ENCODE measurements at places on chromosomes 2 and 18. TPM values are rescaled to one million over a fixed set of nuclear protein-coding genes. Genes with fewer than 3 reads are reported as not detected.

DNA sequence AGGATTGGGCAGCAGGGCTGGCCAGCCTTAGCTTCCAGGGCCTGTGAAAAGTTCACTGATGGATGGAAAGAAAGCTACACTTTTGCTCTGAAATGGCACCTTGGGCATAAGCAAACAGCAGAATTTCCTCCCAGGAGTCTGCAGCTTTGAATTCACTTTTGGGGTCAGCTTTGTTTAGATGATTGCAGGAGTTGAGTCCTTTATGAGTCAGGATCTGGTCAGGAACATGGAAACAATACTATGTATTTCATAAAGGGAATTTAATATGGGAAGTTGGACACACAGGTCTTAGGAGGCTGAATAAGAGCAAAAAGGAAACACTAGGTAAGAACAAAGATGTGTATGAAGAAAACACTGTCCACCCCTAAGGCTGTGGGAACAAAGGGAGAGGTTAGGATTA is 345.3 kb downstream of the TSN start:
- DNase-seq = no peak

GRCh38 chr2:127700527-127701192 is 637 bp upstream of the SFT2D3 start:
- DNase-seq = no peak

- no peak for DNase-seq
These were observed 11.9 kb upstream of the ARID5A start for GRCh38 chr2:96524482-96525210.

GRCh38 chr2:176494949-176495353 is 225.7 kb downstream of the MTX2 start:
- DNase-seq = no peak

GRCh38 chr18:3832025-3832638 is 382.2 kb downstream of the TGIF1 start:
- DNase-seq = no peak

DNA sequence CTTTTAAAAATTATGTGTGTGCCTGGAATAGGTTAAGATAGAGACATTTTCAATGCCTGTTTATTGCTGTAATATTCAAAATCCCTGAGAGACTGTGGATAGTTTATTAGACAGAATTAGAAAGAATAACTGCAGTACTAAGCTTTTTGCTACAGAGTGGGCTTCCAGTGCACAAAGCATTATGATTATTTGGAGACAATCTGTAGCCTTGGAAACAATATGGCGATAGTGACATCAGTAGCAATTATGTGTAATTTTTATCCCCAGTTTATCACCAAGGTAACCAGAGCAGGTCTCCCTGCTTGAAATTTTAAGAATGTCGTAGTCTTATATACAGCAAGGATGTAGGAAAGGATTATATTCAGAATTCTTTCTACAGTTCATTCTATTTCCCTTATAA is 100.0 kb downstream of the MYO3B start:
- DNase-seq = no peak

GRCh38 chr2:24400207-24400907 is 40.0 kb upstream of the ITSN2 start:
- DNase-seq = no peak

DNA sequence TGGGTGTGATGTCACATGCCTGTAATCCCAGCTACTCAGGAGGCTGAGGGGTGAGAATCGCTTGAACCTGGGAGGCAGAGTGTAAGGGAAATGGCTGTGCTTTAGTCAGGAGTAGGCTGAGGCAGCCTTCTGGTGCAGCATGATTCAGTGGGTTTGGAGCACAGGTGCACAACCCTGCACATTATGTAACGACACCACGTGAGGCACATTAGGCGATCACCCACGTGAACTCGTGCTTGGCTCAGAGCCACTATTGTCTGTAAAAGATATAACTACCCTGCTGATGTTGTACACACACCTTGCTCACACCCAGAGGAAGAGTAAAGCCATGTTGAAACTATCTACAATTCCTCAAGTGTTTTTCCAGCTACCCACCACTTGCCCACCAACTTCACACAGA is 54.8 kb upstream of the ZC3H15 start:
- DNase-seq = no peak

- no peak for DNase-seq
These were observed 679 bp downstream of the TSGA10 start for GRCh38 chr2:99153921-99154604.

DNA sequence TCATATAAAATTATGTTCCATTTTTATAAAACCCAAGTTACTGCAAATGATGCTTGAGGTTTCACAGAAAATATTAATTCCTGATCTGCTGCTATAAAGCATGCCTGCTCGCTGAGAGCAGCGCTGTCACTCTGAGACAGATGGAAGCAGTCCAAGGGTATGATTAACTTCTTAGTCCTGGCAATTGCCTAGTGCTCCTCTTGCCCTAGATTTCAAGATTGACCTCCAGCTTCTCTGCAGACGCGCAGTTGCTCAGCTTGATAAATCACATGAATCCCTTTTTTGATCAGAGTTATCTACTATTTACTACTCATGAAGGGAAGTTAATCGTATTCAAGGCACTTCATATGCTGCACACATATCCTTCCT is 154.6 kb upstream of the REV1 start:
- DNase-seq = no peak

- no peak for DNase-seq
These were observed 202.5 kb downstream of the CCDC102B start for GRCh38 chr18:69000366-69000765.

DNA sequence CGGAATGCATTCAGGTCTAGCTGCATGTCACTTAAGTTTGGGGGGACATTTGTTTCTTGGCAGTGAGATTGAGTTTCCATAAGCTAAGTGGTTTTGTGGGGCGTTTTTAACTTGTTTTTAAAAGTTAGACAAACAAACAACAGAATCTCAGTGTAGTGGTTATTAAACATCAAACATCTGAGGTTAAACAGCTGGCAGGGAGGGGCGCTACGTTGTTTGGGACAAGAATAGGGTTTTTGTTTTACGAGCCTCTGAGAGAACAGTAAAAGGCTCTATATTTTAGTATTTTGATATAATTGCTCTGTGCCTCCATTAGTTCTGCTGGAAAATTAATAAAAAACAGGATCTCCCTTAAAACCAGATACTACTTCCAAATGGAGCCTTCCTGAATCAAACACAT is 41.6 kb upstream of the TMEM177 start:
- DNase-seq = no peak

- no peak for DNase-seq
These were observed 49.2 kb upstream of the NXPH2 start for GRCh38 chr2:138829326-138829919.

GRCh38 chr18:74472312-74472711 is 15.2 kb upstream of the DIPK1C start:
- DNase-seq = no peak

Gene COL3A1
- not detected for total RNA-seq

Gene PNKD
- 40.5 TPM for total RNA-seq

Gene CCDC74A
- total RNA-seq = 0.44 TPM

Gene NGEF
- total RNA-seq = not detected

Gene TANC1
- 0.05 TPM for total RNA-seq

Gene KLHL14
- total RNA-seq = 1.7 TPM
